ENCODE measurements at places on chromosomes 13 and 19. TPM values are rescaled to one million over a fixed set of nuclear protein-coding genes. Genes with fewer than 3 reads are reported as not detected.

GRCh38 chr19:756236-756635 is 5.3 kb downstream of the MISP start:
- no peaks in the 10 kb centered on the region for H3K27me3 ChIP-seq
- no peak overlapping the region for H3K4me3 ChIP-seq
- H3K27ac ChIP-seq = no peak overlapping the region
- H3K36me3 ChIP-seq = no peaks in the 10 kb centered on the region
- H3K4me1 ChIP-seq = no peaks in the 10 kb centered on the region

GRCh38 chr13:32264407-32264806 is 50.8 kb downstream of the ZAR1L start:
- H3K4me3 ChIP-seq = no peak overlapping the region
- no peaks in the 10 kb centered on the region for H3K27me3 ChIP-seq
- no peak overlapping the region for H3K27ac ChIP-seq
- no peaks in the 10 kb centered on the region for H3K36me3 ChIP-seq

- no peak overlapping the region for H3K27ac ChIP-seq
- H3K27me3 ChIP-seq = no peaks in the 10 kb centered on the region
- no peak overlapping the region for H3K4me3 ChIP-seq
- no peaks in the 10 kb centered on the region for H3K4me1 ChIP-seq
- H3K36me3 ChIP-seq = no peaks in the 10 kb centered on the region
- no peak for DNase-seq
These were observed 16.4 kb downstream of the SULT2B1 start for GRCh38 chr19:48568345-48568886.

GRCh38 chr13:113322043-113322461 is 25.0 kb downstream of the LAMP1 start:
- DNase-seq = no peak
- H3K4me3 ChIP-seq = no peak overlapping the region
- no peaks in the 10 kb centered on the region for H3K27me3 ChIP-seq
- H3K4me1 ChIP-seq = no peaks in the 10 kb centered on the region
- peaks cover 36% of the 10 kb centered on the region for H3K36me3 ChIP-seq

GRCh38 chr13:91238036-91238435 is 109.5 kb upstream of the MIR17HG start:
- no peaks in the 10 kb centered on the region for H3K27me3 ChIP-seq
- no peak overlapping the region for H3K4me3 ChIP-seq
- no peak for DNase-seq
- no peaks in the 10 kb centered on the region for H3K4me1 ChIP-seq
- no peak overlapping the region for H3K27ac ChIP-seq
- H3K36me3 ChIP-seq = no peaks in the 10 kb centered on the region

The ZNF430 gene
- 18.7 TPM for total RNA-seq

The MLLT1 gene
- 64.2 TPM for total RNA-seq

The NRTN gene
- 0.26 TPM for total RNA-seq

The ATP11A gene
- total RNA-seq = 34.6 TPM
